Immature natural killer cell (primary cell): ENCODE measurements at places on chromosomes 5 and 9.
A peak's percentile ranks its signal among the peaks of the same experiment; 100 is the strongest.

- no peak for DNase-seq
These were observed 14.5 kb downstream of the NOTCH1 start for GRCh38 chr9:136531186-136531903.

DNA sequence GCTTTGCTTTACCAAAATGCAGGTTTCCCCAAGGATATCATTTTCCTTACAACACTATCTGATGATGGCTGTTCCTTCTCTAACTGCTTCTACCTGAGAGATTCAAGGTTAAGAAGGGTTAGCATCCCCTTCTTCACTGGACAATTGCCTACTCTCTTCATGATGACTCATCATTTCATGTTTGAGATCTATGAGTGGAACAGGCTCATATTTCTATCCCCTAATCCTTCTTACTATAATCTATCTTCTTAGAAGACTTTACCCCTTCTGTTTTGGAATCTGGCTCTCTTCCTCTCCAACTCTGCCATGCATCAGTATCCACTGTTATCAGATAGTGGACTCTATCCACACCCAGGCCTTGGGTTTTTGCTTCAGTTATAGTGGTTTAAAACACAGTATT, 54.3 kb downstream of the NR3C1 start:
- no peak for DNase-seq

GRCh38 chr5:79976759-79977515, 14.1 kb downstream of the MTX3 start:
- DNase-seq, result no peak

GRCh38 chr5:160020964-160021363, 12.0 kb downstream of the TTC1 start:
- no peak for DNase-seq

GRCh38 chr9:70603020-70603411, 188.6 kb upstream of the KLF9 start:
- no peak for DNase-seq

GRCh38 chr9:119601632-119602031, 232.4 kb upstream of the BRINP1 start:
- no peak for DNase-seq

- DNase-seq, result no peak
These were observed 633.8 kb downstream of the SEMA5A start for GRCh38 chr5:8912106-8912505.

DNA sequence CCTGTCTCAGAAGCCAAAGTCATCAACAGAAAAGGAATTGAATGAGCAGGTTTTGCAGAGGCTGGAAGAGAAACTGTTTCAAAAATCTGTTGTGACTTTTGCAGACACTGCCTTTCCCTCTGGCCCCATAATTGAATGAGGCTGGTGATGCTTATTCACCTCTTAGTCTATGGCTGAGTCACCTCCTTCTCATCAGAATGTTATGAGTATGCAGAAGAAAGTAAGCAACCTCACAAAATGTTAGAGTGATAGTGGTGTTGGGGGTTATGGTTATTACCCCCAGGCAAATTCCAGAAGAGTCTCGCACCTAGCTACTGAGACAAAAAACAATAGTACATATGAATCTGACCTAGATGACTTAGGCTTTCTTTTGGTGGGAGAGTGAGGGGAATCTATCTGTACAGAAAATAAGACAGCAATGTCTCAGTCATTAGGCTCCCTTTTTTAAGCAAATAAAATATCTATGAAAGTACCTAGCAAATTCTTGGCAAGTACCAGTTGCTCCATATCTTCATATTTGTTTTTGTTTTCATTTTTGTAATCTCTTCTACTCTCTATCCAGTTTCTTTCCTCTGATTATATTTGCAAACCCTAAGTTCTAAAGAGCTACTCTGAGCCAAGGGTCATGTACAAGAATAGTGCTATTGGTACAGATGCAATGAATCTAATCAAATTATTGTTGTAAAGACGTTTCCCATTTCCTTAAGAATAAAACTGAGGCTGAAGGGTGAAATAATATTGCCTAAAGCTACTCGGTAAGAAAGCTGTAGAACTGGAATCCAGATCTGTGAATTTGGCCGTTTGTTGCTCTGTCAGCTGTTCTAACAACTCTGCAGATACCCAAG, 498.1 kb upstream of the TNC start:
- no peak for DNase-seq

DNA sequence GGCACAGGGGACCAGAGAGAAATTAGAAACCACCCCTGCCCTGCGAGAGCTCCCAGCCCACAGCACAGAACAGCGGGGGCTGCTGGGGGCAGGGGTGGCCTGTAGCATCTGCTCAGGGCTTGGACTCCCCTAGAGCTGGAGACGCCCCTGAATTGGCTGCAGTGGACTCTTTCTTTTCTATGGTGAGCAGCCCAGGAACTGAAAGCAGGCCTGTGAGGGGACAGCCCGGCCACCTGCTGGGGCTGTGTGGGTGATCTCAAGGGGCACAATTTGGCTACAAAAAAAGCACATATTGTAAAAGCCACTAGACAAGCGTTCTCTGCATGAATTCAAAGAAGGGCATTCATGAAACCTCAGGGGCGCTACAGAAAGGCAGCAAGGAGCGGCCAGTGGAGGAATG, 57.5 kb upstream of the ICE1 start:
- DNase-seq, result no peak

DNA sequence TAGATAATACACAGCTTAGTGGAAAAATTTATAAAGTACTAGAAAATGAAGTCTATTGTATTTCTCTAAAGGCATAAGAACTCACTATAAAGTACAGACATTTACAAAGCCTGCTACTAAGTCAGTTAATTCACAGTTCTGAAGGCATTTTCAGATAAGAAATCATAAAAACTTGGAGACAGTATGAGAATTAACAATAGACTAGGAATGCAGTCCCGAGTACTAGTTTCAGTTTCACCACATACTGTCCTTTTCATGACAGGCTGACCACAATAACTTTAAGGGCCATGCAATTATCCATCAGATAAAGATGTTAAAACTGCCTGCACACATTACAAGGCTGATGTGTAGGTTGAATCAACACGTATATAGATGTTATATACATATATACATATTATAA, 362.6 kb upstream of the SMC2 start:
- DNase-seq, result no peak

DNA sequence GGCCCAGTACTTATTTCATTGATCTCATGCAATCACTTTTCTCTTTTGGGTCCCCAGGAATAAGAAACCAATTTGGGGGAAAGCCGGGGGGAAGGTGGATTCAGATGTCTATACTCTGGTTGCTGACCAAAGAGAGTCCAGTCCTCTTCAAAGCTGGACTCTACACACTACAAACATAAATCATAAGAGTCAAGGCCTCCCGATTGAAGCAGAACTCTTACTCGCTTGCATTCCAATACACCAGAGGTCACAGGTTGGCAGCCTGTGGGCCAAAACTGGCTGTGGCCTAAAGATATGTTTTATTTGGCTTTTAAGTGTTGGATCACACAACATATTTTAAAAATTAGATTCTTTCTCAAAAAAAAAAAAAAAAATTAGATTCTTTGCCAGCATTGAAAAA, 311.4 kb upstream of the MSX2 start:
- no peak for DNase-seq

DNA sequence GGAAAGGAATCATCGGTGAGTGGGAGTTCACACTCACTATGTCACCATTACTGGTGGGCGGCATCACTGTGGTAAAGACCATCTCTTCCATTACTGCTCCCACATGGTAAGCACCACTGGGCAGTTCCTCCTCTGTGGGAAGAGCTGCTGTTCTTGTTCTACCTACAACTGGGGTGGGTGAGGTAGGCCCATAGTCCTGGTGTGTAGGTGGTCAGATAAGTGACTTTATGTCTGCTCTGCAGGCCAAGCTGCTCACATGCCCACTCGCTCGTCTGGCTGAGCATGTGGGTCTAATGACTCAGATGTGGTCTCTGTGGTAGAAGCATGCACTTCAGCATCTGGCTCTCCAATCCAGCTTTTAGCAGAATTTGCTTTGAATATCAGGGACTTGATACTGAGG, 82.9 kb downstream of the TMEM215 start:
- DNase-seq, result no peak

DNA sequence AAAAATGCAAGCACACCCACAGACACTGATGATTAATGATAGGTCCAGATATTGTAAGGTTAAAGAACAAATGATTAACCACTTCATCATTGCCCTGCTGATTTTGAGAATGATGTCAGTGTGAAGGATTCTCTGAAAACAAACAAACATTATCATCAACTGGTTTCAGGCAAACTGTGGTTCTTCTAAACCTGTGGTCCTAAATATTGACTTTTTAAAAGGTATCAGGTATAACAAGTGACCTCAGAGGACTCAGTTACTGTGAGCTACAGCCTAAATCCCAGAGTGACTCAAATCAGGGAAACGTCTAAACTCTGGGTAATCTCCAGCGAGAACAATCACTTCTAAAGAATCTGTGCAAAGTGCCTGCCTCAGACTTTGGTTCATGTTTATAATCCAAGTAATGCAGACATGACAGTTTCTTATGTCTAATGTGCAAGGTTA, 172.3 kb upstream of the CDH6 start:
- no peak for DNase-seq

- peak; percentile 58 for DNase-seq
These were observed 70.0 kb downstream of the RXRA start for GRCh38 chr9:134396258-134396742.

DNA sequence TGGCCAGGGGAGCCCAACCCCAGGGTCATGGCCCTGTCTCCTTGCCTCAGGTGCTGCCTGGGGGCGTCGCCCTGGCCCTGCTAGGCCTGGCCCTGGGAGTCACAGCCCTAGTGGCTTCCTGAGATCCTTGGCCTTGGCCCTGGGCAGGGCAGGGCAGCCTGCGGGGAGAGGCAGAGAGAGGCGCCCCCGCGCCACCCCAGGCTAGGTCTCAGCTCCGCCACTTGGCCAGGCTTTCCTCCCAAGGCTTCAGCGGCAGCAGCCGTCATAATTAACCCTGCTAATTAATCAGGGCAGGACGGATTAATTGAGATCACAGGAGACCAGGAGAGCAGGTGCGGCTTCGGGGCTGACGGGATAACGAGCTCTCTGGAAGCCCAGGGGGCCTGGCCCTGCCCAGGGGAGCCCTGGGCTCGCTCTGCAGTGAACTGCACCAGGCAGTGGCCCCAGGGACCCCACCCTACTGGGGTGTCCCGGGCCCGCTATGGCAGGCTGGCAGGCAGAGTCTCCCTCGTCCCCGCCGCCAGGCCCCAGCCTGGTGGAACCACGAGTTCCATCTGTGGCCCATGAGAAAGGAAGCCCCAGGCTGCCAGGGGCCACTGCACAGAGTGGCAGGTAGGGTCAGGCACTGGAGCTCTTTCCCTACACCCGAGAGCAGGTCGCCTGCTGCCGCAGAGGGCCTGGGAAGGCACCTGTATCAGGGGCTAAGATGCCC, 269.6 kb downstream of the PBX3 start:
- DNase-seq, result no peak

- DNase-seq, result no peak
These were observed 39.0 kb downstream of the FAM240B start for GRCh38 chr9:38680837-38681445.

DNA sequence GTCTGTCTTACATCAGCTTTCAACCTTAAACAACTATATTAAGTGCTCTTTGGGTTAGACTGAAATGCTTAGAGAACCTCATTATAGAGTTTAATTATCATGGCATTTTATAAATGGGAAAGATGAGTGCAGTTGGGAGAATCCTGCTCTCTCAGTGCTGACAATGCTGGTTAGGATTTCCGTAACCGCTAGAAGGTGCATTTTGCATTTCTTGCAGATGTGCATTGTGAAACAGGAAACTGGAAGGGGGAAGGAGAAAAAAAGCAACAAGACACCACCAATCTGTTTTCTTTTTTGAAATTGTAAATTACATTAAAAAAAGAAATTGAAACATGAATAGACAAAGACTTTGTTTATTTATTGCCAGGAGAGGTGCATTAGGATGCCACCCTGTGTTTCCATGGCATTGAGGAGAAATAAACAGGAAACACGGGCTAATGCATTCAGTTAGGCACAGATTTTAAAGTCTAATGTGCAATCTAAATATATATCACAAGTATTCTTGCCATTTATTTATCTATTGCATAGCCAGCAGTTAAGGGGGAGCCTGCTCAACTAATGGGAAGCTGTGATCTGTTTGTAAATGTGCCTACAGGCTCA, 478.9 kb downstream of the PSAT1 start:
- DNase-seq, result no peak

DNA sequence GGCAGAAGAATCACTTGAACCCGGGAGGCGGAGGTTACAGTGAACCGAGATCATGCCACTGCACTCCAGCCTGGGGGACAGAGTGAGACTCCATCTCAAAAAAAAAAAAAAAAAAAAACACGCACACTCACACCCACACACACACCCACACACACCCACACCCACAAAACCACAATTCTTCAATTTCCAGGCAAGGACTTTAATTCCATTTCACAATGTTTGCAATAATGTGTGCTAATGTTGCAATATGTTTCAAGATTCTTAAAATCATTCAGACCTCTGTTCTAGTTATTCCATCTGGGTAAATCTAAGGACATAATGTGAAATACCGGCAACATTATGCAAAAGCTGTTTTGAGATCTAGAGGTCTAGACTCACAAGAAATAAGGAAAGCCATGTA, 28.3 kb downstream of the CCDC69 start:
- DNase-seq, result peak; percentile 56

- DNase-seq, result no peak
These were observed 3.2 kb downstream of the SURF2 start for GRCh38 chr9:133359399-133360175.

DNA sequence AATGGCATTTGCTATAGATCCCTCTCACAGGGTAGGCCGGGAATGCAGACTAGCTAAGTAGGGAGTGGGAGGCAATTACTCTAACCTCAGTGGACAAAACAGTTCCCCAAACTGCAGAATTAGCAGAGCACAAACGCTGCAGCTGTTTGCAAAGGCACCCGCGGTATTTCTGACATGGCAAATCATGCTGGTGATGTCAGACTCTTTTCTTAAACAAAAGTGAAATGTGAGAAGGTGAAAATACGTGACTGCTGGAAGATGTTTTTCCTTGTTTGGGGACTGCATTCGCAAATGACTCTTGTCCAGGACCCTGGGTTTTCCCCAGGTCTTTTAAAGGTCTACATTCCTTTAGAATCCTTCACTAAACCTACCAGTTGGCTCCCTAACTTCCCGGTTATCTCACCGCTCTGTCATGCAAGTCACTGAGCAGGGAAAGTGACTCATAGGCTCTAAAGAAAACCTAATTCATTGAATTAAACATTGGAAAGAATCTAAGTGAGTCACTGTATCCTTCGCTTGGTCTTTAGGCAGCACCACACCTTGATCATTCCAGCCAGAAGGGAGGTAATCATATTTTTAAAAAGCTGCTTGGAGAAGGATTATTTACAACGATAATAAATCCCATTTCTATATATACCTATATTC, 91.5 kb upstream of the DNAH5 start:
- no peak for DNase-seq

GRCh38 chr9:114001410-114001685, 76.8 kb downstream of the AMBP start:
- DNase-seq, result no peak

GRCh38 chr9:34568774-34569173, 20.8 kb downstream of the CNTFR start:
- DNase-seq, result no peak
